Midbrain (tissue), 1 donor: ENCODE measurements at places on chromosomes 3 and 15.

GRCh38 chr3:190560013-190560895 lies 46.4 kb downstream of the IL1RAP start:
- no peak for DNase-seq

DNA sequence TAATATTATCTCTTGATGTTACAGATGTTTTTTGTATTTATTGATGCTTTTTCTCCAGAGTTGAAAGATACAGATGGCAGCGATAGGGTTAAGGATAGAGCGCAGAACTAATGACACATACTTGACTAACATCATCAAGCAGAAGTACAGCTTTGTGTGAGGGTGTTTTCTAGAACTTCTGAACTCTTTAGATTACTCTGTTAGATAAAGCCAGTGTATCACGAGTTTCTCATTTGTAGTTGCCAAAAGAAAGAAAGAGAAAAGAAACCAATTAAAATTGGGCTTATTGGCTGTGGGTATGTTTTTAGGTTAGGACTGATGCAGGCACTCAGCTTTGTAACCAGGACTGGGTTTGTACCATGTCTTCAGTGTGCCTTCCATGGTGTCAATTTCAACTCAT lies 6.6 kb upstream of the GPR171 start:
- no peak for DNase-seq

GRCh38 chr15:67135494-67135893 lies 70.1 kb downstream of the SMAD3 start:
- no peak for DNase-seq

- DNase-seq, result no peak
Measured at GRCh38 chr15:64623347-64623996, 151.9 kb downstream of the RBPMS2 start.

DNA sequence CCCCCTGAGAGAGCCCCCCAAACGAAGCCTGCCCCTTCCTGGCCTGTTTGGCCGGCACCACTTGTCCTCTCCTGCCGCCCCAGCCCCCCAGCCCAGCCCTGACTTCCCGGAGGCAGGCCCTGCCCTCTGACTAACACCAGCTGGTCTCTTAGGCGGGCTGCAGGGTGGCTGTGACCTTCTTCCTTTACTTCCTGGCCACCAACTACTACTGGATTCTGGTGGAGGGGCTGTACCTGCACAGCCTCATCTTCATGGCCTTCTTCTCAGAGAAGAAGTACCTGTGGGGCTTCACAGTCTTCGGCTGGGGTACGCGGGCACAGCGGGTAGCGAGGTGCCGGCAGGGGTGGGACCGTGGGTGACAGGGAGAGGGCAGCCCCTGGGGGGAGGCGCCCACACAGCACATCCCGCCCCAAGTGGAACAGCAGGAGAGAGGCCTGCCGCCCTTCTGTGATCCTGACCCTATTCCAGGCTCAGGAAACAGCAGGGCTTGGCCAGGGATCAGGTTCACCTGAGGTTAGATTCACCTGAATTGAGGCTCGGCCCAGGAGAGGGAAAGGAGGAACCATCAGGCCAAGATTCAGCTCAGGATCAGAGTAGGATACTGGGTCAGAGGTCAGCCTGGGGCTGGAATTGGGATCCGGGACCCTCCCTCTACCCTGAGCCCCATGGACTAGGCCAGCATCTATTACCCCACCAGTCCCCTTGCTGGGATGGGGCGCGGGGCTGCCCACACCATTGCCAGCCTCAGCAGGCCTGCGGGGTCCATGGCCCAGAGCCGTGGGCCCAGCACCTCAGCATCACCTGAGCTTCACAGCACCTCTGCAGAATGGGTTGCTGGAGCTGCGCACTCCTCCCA lies 21.9 kb downstream of the PTH1R start:
- DNase-seq, result no peak

- DNase-seq, result no peak
Measured at GRCh38 chr3:50154476-50154839, 666 bp upstream of the SEMA3F start.

DNA sequence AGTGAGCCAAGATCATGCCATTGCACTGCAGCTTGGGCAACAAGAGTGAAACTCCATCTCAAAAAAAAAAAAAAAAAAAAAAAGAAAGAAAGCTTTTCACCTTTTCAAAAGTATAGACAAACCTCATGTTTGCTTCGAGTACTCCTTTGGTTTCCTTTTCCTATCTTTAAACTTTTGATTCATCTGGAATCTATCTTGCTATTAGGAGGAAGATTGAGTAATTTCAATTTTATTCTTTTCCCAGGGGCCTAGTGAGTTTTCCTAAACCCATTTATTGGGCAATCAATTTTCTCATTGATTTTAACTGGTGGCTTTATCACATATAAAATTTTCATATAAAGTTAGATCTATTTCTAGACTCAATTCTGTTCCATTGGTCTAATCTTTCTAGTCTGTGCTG lies 190.5 kb upstream of the VEPH1 start:
- DNase-seq, result no peak

DNA sequence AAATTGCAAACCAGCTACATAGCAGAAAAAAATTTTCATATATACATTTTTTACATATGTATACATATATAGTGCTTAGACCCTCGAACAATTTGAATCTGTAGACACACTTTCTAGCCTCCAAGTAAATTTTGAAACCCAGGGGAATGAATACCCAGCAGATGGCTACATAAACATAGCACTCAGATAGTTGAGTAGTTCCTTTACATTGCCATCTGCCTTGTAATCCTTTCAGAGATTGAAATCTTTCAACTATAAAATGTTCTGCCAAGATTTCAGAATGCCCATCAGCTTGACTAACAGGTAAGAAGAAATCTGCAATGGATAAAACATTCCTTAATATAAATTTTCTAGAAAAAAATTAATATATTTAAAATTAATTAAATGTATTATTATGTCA lies 1333.5 kb upstream of the CADM2 start:
- DNase-seq, result no peak
